ENCODE measurements at places on chromosomes 6 and 20.

DNA sequence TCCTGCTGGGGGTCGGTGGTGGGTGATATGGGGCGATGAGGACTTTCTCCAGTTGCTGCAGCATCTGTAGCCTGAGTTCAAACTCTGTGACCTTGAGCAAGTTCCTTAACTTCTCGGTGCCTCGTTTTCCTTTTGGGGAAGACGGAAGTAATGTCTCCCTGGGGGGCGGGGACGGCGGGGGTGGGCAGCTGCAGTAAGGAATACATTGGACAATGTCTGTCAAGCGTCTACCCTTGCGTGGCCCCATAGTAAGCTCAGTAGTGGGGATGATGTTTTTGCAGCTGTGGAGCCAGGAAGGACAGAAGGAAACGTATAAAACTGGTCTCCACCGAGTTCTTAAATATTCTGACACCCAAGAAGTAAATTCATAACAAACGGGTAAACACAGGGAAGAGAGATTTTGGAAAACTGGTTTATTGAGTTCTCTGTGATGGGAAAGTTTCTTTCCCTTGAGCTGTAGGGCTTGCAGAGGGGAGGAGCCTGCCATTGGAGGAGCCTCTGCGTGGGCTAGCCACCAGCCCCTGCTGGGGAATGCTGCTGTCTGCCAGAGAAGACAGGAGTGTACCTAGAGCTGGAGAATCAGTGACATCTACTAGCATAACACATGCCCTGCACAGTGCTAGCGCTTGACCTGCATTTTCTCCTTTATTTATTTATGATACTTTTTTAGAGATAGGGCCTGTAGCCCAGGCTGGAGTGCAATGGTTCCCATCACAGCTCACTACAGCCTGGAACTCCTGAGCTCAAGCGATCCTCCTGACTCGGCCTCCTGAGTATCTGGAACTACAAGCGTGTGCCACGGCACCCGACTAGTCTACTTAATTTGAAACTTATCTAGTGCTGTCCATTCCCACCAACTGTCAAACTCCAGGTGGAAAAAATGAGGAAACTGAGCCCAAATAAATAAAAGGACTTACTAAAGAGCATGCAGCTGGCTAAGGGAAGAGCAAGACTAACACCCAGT, 1.2 kb upstream of the ACSS1 start:
- DNase-seq: no peak

DNA sequence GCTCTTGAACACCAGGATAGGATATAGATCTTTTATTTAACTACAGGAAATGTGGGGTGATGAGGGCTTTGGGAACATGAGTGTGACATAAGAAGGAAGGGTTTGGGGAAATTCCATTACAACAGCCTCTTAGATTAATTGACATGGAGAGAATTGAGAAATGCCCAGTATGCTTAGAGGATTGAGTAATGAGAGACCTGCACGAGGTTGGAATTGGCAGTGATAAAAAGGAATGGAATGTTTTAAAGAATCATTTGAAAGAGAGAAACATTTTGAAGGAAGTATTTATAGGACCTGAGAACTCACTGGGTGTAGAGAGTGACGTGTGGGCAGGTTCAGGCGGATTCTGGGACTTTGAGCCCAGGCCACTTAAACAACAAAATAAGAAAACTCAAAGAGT, 227.0 kb downstream of the BMP2 start:
- DNase-seq: no peak

- no peak for DNase-seq
Observed at GRCh38 chr6:56517155-56517745, 125.4 kb downstream of the DST start.

- no peak for DNase-seq
Observed at GRCh38 chr20:24257171-24257570, 212.3 kb upstream of the SYNDIG1 start.

- no peak for DNase-seq
Observed at GRCh38 chr20:20768202-20768815, 55.9 kb upstream of the RALGAPA2 start.

GRCh38 chr20:43138061-43138770, 51.5 kb downstream of the PTPRT start:
- no peak for DNase-seq

- peak; percentile 4 for DNase-seq
Observed at GRCh38 chr6:83193747-83194566, 800 bp downstream of the RWDD2A start.

DNA sequence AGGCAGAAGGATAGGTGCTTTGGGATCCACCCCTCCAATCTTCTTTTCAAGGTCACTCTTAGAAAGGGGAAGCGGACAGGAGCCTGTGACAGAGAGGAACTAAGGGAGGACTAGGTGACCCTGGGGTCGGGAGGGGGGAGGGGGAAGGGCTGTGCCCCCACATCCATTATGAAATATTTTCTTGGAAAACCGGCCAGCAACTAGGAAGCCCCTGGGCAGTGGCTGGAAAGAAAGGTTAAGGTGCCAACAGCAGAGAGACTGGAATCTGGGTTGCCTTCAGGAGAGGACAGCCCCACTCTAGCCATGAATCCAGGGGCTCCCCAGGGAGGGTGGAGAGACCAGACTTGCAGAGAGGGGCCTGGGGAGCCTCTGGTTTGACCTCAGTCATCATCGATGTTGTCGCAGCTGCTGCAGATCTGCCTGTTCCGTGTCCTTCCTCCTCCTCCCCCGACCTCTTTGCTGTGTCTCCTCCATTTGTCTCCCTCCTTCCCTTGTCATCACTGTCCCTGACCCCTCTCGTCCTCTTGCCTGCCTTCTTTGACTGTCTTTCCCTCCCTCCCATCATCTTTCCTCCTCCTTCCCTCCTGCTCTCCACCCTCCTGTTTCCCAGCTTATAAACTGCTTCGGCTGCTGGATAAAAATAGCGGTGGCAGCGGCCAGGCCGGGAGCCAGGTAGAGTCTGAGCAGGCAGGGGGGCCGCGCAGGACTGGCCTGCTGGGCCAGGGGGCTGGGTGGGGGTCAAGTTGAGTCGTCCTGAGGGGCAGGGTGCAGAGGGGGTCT, 3.2 kb downstream of the SLC29A1 start:
- no peak for DNase-seq

Data from stimulated activated CD4-positive, alpha-beta T cell treated with anti-CD3 and anti-CD28 coated beads, Interleukin-1b, Interleukin-23, amount 100 ng/mL, for 24 hours (primary cell).